Right ventricle myocardium superior (tissue), 1 donor: ENCODE measurements at places on chromosomes 1 and 21.

GRCh38 chr1:17764591-17764990, 9.5 kb downstream of the ACTL8 start:
- DNase-seq = no peak

DNA sequence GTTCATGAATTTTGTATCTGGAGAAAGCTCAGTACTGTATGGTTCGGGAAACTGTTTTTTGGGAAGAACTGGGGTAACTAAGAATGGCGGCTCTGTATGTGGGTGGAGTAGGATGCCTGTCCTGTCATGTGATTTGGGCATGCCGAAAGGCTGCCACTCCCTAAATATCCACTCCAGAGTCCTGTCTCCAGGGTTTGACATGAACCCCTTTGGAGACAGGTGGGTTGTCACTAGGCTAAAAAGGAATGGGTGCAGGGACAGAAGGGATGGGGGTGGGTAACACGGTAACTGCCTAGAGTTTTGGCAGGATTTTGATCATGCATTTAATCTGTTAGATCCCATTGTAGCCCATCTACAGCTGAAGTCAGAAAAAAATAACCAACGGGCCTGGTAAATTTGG, 150.1 kb downstream of the KCNJ6 start:
- no peak for DNase-seq

DNA sequence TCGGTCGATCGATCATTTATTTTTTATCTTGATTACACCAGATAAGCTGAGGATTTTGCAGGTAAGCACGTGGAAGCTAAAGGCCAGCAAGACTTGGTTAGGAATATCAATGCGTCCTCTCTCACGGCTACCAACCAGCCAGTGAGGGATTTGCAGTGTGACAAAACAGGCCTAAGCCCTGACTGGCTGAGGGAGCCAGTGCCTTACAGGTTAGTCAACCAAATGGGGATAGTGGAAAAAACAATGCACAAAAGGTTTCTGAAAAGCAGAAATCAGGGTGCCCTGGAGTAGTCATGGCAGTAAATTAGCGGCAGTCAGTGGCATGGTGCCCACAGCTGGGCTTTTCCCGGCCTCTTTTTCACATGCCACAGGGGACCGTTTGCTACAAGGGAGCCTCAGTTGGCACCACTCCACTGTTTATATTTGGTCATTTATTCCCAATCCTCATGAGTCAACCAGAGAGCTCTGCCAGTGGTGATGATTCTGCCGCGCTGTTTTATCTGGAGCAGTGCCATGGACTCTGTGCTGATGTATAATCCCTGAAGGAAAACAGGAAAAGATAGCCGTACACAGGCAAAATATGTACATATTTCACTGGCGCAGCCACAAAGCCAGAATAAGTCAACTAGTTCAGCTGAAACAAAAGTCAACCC, 167.6 kb downstream of the RHOU start:
- DNase-seq = peak; percentile 79

- DNase-seq = no peak
Measured at GRCh38 chr1:204124639-204125038, 27.2 kb downstream of the ETNK2 start.

DNA sequence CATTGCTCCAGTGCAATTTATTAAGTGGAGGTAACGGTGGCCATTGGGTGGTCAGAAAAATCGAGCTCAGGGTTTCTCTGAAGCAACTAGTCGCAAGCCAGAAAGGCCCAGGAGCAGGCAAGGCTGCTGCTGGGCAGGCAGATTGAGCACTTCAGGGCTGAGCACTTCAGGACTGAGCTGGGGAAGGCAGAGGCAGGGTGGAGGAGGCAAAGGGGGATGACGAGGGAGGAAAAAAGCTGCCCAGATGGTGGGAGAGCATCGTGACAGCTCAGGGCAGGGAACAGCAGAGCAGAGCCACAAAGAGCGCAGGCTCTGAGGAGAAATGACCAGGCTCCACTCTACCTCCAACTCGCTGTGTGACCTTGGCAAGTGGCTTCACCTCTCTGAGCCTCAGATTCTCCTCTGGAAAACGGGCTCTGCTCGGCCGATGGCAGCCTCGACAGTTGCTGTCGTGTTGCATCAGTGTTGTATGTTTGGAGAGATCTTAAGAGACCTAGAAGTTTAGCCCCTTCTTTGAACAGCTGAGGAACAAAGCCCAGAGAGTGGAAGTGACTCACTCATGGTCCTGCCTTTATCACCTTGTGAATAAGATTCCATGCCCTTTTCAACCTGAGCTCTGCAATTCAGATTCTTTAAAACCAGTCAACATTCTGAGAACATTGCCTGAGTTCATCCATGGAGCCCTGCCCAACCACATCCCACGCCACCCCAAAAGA, 141.4 kb downstream of the SYF2 start:
- no peak for DNase-seq

DNA sequence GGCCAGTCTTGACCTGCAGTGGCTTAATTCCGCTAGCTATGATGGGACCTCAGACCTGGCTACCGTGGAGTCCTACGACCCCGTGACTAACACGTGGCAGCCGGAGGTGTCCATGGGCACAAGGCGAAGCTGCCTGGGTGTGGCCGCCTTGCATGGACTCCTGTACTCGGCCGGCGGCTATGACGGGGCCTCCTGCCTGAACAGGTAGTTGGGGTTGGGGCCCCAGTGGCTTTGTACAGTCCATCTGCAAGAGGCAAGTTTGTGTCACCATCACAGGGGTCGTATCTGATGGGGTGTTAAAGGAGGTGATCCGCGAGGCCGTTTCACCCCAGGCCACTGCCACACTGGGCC, 2.9 kb downstream of the KLHL17 start:
- DNase-seq = no peak

DNA sequence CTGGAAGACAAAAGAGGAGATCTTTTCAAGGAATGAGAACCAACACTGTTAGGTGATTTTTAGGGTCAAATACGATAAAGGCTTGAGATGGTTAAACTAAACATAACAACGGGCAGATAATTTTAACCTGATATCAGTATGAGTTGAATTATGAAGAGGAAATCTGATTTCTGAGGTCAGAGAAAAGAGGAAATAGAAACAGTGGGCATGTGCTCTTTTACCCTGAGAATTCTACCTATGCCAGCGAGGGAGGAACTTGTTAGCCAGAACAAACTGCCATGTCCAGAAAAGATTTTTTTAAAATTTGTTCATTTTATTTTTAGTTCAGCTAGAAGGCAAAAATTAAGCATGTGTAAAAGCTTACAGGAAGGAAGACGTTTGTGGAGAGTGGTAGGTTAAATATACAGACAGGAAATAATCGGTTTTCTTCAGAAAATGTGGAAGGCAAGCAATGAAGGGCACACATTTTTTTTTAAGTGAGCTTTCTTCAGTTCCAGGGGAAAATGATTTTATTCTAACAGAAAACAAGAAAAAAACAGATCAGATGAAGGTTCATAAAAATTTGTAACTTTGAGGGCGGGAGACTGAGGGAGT, 1745.3 kb downstream of the MRPL39 start:
- no peak for DNase-seq

DNA sequence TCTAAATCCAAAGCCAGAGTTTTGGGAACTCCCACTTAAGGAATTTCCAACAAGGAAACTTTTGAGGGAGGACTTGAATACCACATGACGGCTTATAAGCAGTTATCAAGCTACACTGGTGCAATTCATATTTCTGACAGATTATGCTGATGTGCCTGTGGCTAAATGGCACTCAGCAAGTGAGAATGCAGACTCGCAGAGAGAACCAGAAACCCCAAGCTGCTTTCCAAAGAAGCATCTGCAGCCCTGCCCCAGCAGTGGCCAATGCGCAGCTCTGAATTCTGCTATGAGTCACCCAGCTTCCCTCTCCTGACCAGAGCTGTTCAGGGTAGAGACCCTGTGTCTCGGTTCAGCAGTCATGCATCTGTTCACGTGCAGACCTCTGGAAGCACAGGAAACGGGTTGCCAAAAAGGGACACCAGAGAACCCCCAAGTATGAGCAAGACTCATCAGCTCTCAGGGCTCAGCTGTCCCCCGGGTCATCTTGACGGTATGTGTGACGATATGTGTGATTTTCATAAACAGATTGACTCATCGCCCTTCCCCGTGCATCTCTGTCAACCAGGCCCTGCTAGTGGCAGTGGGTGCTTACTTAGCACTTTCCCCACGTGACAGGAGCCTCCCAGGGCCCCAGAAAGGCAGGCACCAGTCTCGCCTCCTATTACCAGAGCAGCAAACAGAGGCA, 76.3 kb downstream of the ITPKB start:
- DNase-seq = peak; percentile 75

GRCh38 chr1:156848461-156849150, 10.3 kb downstream of the INSRR start:
- DNase-seq = no peak

- no peak for DNase-seq
Measured at GRCh38 chr1:8905582-8906191, 27.2 kb upstream of the ENO1 start.

DNA sequence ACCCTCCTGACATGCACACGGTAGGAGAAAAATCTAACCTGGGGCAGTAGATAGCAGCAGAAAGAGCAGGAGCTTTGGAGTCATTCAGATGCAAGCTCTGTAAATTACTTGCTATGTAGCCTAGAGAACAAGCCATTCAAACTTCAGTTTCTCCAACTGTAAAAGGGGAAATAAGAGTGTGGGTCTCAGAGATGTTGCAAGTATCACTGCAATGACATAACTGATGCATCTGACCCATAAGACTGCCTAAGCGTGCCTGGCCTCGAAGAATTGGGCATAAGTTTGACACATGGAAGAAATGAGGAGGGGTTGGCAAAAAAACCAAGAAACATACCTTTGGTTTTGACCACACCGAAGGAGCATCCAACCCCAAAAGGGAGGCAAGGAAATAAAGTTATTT, 5.2 kb downstream of the AK2 start:
- DNase-seq = no peak

DNA sequence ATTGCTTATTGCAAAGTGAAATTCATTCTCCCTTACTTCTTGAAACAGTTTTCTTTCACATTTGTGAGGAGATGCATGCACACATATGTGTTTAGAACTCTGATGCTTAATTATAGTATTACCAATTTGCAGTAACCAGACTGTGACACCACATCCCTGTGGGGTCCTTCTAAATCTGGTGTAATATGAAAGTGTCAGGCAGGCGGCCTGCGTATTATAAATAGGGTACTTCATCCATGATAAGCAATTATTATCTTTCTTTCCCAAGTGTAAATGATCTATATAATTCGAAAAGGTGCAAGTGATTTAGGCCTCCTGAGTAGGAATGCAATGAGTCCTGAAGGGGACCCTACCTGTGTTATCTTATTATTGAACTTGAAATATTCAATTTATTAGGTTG, 876 bp downstream of the EFCAB7 start:
- DNase-seq = no peak

DNA sequence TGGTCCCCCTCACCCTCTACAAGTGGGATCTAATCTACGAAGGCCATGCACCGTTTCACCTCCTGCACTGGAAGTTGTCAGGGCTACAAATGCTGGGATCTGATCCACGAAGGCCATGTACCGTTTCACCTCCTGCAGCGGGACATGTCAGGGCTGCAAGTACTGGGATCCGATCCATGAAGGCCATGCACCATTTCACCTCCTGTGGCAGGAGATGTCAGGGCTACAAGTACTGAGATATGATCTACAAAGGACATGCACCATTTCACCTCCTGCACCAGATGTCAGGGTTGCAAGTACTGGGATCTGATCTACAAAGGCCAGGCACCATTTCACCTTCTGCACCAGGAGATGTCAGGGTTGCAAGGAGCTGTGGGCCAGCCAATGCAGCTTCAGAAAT, 7.0 kb downstream of the ALDH4A1 start:
- no peak for DNase-seq

- DNase-seq = no peak
Measured at GRCh38 chr1:40652979-40653378, 12.5 kb downstream of the RIMS3 start.

GRCh38 chr1:44213222-44214112, at the start of gene DMAP1:
Gene DMAP1 (plus strand): TSS chr1:44213471. CDS start chr1:44213754, 283 bp downstream.
- DNase-seq = peak; percentile 89

DNA sequence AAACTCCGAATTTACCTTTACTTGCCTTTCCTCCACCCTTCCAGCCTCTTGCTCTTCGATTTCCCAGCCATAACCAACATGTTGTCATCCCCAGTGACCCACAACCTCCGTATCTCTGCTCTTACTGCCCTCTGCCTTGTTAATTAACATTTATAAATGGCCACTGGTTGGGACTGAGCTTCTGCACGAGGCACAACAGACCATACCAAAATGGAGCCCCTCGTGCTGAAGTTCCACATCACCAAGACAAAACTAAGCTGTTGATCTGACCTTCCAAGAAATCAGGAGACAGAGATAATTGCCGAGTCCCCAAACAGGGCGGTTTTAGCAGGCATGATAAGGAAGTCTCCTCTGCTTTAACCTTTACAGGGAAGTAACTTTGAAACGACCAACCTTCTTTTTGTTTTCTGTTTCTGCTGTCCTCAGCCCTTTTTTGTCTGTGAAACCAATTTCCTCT, 71.9 kb downstream of the NMNAT2 start:
- DNase-seq = no peak

- DNase-seq = no peak
Measured at GRCh38 chr1:183272390-183272848, 86.4 kb downstream of the LAMC2 start.

- no peak for DNase-seq
Measured at GRCh38 chr1:41313661-41314131, 47.5 kb upstream of the FOXO6 start.

DNA sequence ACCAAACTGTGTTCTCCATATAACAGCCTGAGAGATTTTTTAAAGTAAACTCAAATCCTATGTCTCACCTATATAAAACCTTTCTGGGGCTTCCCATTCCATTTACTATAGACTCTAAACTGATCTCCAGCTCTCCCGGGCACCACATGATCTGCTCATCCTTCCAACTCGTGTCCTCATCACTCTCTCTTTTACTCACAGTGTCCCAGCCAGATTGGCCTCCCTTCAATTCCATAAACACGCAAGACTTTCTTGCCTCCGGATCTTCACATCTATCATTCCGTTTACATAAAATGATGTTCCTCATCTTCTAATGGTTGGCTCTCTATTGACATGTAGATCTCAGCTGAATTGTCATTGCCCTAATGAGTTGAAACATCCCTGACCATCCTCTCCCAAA, 59.4 kb downstream of the ZNF697 start:
- no peak for DNase-seq

- no peak for DNase-seq
Measured at GRCh38 chr1:219433001-219433400, 179.9 kb downstream of the ZC3H11B start.

- no peak for DNase-seq
Measured at GRCh38 chr1:101664726-101665125, 332.0 kb downstream of the OLFM3 start.

DNA sequence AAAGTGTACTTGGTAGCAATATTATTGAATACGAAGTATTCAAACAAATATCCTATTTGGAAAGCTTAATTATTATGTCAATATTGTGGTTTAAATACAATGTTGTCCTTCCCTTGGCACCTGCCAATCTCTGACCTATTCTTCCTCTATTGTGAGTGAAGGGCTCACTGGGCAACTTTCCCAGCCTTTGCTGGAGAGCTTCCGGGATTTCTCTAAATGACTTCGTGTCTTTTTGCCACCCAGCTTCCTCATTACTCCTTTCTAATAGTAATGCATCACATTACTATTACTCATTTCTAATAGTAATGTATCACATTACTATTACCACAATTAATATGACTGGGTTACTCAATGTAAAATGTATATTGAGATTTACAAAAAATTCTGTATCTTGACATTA, 880.6 kb downstream of the BRINP3 start:
- no peak for DNase-seq

- DNase-seq = no peak
Measured at GRCh38 chr1:61338899-61339298, 256.5 kb downstream of the NFIA start.

GRCh38 chr1:201881617-201882016, 7.1 kb upstream of the SHISA4 start:
- DNase-seq = no peak
